ENCODE measurements at places on chromosomes 16 and 17.

- no peak for DNase-seq
Measured at GRCh38 chr17:81477173-81477572, 35.4 kb downstream of the ACTG1 start.

DNA sequence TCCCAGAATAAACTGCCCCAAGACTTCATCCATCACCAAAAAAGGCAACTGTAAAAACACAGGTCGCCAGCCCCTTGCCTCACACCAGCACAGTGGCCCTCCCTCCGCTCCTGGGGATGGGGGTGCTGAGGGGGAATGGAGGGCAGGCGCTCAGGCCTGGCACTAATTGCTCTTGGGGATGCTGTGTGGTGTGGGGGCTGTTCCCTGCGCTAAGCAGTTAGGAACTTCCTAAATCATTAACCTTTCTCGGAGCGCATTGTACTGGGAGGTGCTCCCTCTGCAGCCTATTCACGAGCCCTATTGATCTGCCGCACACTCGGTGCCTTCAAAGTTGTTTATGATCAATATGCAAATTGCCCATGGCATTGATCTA, 199.9 kb downstream of the ZFHX3 start:
- no peak for DNase-seq

DNA sequence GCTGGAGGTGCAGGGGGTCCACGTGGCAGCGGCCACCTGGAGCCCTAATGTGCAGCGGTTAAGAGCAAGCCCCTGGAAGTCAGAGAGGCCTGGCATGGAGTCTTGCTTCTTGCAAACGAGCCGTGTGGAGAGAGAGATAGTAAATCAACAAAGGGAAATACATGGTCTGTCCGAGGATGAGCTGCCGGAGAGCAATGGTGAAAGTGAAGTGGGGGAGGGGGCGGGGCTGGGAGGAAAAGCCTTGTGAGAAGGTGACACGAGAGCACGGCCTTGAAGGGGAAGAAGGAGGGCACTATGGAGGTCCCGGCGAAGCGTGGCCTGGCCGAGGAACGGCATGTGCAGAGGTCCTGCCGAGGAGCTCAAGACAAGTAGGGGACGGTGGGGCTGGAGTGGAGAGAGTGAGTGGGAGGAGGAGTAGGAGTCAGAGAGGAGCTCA, 6.0 kb upstream of the SERPINF1 start:
- no peak for DNase-seq

- DNase-seq = no peak
Measured at GRCh38 chr16:14275934-14276333, 204.8 kb downstream of the MRTFB start.

DNA sequence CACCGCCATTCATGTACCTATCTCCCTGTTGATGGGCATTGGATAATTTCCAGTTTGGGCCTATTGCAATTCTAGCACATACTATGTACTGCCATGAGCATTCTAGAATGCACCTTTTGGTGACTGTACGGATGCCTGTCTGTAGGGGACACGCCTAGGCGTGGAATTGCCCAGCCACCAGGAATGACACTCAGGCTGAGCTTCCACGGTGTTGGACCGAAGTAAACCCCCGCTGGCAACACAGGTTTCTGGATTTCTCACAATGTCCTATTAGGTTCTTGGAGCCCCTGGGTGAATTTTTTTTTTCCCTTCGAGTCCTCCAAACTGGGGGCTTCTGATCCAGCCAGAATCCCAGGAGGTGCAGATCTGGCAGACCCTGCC, 146.6 kb downstream of the IRF8 start:
- DNase-seq = no peak

GRCh38 chr17:8162233-8162996, at the start of gene VAMP2:
TSS of gene VAMP2 (minus strand) at chr17:8162948. CDS start at chr17:8162879, 69 bp downstream.
- no peak for DNase-seq

GRCh38 chr16:59088431-59088830, 354.3 kb upstream of the GOT2 start:
- DNase-seq = no peak

GRCh38 chr16:25896411-25896810, 204.7 kb downstream of the HS3ST4 start:
- no peak for DNase-seq

- DNase-seq = no peak
Measured at GRCh38 chr16:47377154-47377553, 83.7 kb downstream of the ITFG1 start.

- no peak for DNase-seq
Measured at GRCh38 chr17:66750781-66751543, 84.0 kb upstream of the CACNG5 start.

- DNase-seq = no peak
Measured at GRCh38 chr16:67919622-67920221, 11.9 kb downstream of the CTRL start.

DNA sequence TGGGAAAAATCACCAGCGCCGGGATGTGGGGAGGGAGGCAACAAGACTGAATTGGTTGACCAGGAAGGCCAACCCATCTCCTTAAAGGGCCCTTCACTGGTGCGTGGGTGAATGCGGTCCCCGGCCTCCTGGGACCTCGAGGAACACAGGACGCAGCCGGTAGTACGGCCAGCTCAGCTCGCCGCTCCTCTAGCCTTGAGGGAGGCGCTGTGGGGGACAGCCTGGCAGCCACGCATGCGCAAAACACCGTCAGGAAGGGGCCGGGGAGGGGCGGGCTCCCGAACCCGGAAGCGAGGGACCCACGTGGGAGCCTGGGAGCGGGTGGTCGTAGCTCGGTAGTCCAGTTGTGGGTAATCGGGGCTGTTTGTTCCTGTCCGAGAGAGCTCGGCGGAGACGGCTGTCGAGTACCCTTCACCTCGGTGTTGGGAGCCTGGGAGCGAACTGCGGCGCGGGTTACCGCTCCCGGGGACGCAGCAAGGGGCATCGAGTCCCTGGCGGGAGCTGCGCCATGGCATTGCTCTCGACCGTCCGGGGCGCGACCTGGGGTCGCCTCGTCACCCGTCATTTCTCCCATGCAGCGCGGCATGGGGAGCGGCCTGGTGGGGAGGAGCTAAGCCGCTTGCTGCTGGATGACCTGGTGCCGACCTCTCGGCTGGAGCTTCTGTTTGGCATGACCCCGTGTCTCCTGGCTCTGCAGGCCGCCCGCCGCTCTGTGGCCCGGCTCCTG, at the start of gene MRM1:
MRM1 (plus strand) TSS at position 281 of the 727 bp plus-strand sequence; CDS start at position 509, 228 bp downstream.
- DNase-seq = peak; percentile 49

- DNase-seq = no peak
Measured at GRCh38 chr17:32461853-32462617, 17.7 kb downstream of the PSMD11 start.

DNA sequence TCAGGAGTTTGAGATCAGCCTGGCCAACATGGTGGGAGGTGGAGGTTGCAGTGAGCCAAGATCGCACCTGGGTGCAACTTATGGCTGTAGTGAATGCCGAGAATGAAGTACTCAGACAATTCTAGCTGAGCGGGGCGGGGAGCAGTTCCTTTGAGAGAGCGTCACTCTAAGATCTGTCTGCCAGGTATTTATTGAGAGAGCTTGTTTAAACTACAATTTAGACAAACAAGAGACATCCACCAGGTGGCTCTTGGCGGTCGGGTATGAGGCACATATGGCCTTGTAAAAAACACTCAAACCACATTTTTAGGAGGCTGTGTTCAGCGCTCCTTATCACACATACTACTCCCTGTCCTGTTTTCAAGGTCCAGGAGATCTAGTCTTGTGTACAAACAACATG, 40.6 kb upstream of the CDH1 start:
- DNase-seq = no peak

GRCh38 chr16:68275611-68276191, 11.4 kb downstream of the SLC7A6 start:
- no peak for DNase-seq

- no peak for DNase-seq
Measured at GRCh38 chr17:37488607-37489196, 989 bp upstream of the DUSP14 start.

GRCh38 chr16:88789594-88789993, 4.6 kb upstream of the PIEZO1 start:
- DNase-seq = no peak

GRCh38 chr17:45660474-45660873, 123.6 kb upstream of the CRHR1 start:
- DNase-seq = no peak

GRCh38 chr17:63946440-63947363, 14.6 kb upstream of the CD79B start:
- no peak for DNase-seq

DNA sequence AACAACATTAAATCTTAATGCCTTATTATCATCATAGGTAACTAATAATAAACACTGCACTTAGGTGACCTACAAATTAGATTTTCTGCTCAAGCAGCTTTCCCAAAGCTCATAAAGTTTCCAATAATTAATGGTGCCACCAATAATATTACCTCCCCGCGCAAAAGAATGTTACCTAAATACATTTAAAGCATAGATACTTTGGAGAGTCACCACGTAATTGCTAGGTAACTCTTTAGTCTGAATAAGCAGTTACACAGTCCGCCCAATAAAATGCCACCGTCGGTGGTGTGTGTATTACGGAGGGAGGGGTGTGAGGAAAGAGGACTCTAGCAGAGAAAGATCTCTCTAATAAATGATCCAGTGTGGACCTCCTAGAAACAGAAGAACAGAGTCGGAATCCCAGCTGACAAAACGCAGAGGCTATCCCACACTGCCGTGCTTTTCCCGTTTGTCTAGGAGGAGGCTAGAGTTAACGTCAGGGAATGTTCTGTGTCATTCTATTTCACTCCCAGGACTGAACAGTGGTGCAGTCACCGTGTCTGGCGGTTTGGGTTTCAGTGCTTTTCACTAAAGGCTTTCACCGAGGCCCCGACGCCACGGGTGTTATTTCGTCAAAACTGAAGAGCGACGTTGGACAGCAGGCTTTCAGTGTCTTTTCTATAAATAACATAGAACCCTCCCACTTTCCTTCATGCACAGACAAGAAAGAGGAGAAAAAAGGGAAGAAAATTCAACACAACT, 630 bp downstream of the RNFT1 start:
- no peak for DNase-seq

- DNase-seq = no peak
Measured at GRCh38 chr16:4323845-4324488, 8.1 kb downstream of the GLIS2 start.

- DNase-seq = no peak
Measured at GRCh38 chr16:75565640-75566039, 539 bp upstream of the GABARAPL2 start.
